Esophagus mucosa (tissue), 1 donor: ENCODE measurements at places on chromosomes 13 and 19.

DNA sequence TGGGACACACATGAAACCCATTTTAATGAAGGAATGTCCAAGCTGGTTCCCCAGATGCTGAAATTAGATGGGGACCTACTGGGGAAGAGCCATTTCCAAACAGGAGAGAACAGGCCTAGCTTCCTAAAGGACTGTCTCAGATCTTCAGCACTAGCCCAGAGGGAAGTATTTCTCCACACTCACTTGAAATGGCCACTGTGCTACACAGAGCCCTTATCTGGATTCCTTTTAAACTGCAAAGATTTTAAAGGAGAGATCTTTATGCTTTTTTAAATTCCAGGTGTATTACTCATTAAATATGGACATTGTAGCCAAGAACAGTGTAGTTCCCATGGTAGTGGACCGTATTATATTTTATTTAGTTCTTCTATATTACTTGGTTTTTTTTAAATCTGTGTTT lies 255.3 kb downstream of the SHISA2 start:
- ATAC-seq: no peak

DNA sequence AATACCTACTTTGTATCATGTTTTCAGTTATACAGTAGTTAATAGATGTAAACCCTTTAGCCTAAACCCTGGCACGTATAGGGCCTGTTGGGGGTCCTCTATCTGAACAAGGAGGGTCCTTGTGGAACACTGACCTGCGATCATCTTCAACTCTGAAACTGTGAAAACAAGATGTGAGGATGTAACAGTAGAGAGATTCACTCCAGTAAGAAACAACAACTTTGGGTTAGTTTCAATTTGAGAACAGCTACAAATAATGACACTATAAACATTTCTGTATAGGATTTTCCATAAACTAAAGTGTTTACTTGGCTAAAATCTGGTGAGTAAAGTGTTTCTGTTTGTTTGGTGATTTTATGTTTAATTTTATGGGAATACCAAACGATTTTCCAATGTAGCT lies 2.1 kb downstream of the CLC start:
- no peak for ATAC-seq

- ATAC-seq: no peak
These were observed 5.4 kb upstream of the APLP1 start for GRCh38 chr19:35863018-35863417.

- ATAC-seq: no peak
These were observed 7.4 kb downstream of the DNMT1 start for GRCh38 chr19:10187315-10187714.

GRCh38 chr19:20244356-20244755 lies 77.3 kb downstream of the ZNF486 start:
- no peak for ATAC-seq
